K562 (cell line): ENCODE measurements at places on chromosomes 2 and 18. TPM values are rescaled to one million over a fixed set of nuclear protein-coding genes. Genes with fewer than 3 reads are reported as not detected.

The HOXD12 gene
- not detected in 2 replicates for polyA plus RNA-seq

- peak; percentile 62 for DNase-seq
Measured at GRCh38 chr2:113117541-113118262, 9.7 kb upstream of the IL1RN start.

GRCh38 chr2:99278793-99279291 lies 22.2 kb downstream of the LYG1 start:
- DNase-seq = no peak

DNA sequence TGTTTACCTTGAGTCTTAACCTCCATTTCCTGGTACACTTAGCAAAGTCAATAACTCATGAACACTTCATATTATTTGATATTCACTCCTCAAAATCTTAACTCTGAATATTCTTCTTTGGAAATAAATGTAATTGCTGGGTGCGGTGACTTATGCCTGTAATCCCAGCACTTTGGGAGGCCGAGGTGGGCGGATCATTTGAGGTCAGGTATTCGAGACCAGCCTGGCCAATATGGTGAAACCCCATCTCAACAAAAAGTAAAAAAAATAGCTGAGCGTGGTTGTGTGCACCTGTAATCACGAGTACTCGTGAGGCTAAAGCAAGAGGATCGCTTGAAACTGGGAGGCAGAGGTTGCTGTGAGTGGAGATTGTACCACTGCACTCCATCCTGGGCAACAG lies 201.3 kb upstream of the DSEL start:
- no peak for DNase-seq

DNA sequence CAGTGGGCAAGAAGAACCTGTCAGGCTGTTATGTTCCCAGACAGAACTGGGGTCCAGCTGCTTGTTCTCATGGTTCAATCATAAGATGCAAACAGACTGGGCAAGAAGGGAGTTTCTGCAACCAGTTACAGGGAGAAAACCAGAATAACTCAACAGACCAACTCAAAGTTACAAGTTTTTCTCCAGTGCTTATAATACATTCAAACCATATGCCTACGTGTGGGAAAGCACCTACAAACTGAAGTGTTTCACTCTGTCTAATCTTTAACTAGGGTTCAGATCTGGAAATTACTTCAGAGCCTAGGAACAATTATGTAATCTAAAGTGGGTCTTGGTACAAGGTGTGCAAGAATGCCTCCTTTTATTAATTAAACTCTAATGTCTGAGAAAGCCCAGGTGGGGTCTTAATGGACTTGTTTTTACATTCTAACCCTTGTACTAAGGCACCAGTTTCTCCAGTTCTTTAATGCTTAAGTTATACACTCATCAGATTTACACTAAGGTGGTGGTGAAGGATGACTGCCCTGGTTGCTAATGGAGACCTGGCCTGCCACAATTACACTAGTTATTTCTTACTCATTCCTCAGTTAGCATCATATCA lies 951.9 kb downstream of the TSN start:
- DNase-seq = no peak

GRCh38 chr18:7757175-7757574 lies 190.1 kb downstream of the PTPRM start:
- DNase-seq = no peak

- DNase-seq = no peak
Measured at GRCh38 chr2:122210898-122211856, 455.7 kb downstream of the TSN start.
